GM04504 (cell line): ENCODE measurements at places on chromosomes 16 and 17.

DNA sequence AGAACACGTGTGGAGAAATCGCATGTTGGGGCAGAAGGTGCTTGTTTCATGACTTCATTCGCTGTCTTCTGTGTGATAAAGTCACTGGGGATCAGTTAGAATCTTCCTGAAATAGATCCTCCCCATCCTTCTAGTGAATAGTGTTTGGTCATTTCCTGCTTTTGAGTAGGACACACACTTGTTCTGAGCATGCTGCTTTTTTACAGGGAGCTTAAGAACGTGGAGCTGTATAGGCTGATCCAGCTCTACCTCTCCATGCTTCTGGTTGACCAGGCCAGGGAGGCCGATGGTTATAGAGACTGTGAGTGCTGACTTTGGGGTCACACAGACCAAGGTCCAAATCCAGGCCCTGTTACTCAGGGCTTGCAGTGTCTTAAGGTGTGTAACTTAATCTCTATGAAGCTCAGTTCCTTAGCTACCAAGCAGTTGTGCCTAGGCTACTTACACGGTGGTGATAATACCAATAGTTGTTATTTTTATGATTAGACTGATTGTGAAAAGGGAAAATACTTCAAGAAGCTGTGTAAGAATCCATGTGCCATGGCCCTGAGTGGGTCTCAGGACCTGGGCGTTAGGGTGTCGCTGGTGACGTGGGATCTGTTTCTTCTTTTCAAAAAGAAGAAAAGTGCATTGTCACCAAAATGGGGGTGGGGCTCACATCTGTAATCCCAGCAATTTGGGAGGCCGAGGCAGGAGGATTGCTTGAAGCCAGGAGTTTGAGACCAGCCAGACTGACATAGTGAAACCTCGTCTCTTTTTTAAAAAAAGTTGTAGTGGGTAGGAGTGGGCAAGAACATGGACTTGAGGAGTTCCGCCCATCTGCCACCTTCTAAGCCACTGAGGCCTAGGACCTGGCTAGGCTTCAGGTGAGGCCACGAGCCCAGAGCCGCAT lies 64.1 kb upstream of the LGALS9 start:
- no peak for DNase-seq

DNA sequence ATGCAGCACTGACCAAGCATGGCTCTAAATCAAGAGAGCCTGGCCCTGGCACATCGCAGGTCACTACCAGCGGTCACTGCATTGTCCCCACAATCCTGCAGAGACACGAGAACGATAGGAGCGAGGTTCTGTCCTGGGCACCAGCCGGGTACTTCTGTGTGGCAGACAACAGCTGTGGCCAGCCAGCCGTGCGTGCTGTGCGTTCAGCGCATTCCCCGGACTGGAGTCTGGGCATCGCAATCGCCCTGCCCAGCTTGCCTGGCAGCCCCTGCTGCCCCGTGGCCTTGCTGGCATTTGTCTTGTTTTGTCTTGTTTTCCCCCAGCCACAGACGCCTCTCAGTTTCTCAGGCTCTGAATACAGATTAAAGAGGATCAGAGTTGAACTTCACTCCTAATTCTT lies 33.9 kb downstream of the COTL1 start:
- no peak for DNase-seq

- DNase-seq, result peak; percentile 35
Measured at GRCh38 chr17:57699751-57700219, 45.3 kb downstream of the CCDC182 start.

DNA sequence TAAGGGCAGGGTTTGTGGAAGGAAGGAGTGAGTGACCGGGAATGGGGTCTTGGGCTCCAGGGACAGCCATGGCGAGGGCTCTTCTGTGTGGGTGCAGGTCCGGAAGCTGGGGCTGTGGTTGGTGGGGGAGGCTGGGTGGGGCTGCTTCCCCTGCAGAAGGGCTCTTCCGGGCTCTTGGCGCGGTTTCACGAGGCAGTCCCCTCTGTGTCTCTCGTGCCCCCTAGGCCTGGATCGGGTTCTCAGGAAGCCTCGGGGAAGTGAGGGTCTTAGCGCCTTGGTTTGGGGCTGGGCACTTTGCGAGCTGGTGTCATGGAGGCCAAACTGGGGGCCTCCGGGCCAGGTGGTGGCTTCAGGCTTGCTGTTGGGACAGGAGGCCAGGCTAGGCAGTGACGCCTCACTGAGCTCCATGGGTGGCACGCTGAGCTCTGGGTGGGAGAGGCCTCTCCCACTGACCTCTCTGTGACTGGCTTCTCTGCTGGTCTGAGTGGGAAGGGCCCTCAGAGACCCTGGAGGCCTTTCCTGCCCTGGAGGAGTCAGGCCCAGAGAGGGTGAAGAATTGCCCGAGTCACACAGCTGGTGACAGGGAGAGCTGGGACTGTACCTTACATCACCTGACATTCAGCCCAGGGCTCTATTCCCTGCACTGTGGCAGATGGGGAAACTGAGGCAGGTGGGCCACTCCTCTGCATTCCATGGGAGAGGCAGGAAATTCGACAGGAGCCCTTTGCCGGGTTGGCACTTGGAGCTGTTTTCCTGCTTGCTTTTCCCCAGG lies 8.2 kb downstream of the ADCY7 start:
- no peak for DNase-seq

- DNase-seq, result no peak
Measured at GRCh38 chr17:77801545-77802332, 156.8 kb upstream of the TNRC6C start.

GRCh38 chr16:88422733-88423447 lies 30.2 kb upstream of the ZFPM1 start:
- DNase-seq, result no peak

GRCh38 chr17:74151551-74152315 lies 51.7 kb upstream of the RPL38 start:
- DNase-seq, result no peak

GRCh38 chr17:6636105-6636504 lies 4.4 kb downstream of the KIAA0753 start:
- no peak for DNase-seq

DNA sequence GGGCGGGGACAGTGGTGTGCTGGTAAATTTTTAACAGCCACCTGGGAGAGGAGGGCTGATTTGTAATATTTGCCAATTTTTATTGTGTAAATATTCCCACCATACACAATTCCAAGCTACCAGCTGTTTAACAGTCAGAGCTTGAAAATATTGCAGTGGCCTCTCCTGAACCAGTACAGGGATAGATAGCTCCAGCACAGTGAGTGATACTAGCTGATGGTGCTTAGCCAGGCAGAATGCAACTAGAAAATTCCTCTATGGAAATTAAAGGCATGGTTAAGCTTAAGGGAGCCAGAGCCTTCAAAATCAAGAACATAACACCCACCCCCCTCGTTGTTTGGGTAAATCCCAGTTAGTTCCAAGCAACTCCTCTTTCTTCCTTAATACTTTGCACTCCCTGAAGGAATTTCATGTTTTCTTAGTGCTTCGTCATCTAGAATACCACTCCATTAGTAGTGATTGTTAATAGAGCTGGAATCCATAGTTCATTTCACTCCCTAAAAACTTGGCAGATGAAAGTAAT lies 96.6 kb downstream of the CYB561 start:
- no peak for DNase-seq

DNA sequence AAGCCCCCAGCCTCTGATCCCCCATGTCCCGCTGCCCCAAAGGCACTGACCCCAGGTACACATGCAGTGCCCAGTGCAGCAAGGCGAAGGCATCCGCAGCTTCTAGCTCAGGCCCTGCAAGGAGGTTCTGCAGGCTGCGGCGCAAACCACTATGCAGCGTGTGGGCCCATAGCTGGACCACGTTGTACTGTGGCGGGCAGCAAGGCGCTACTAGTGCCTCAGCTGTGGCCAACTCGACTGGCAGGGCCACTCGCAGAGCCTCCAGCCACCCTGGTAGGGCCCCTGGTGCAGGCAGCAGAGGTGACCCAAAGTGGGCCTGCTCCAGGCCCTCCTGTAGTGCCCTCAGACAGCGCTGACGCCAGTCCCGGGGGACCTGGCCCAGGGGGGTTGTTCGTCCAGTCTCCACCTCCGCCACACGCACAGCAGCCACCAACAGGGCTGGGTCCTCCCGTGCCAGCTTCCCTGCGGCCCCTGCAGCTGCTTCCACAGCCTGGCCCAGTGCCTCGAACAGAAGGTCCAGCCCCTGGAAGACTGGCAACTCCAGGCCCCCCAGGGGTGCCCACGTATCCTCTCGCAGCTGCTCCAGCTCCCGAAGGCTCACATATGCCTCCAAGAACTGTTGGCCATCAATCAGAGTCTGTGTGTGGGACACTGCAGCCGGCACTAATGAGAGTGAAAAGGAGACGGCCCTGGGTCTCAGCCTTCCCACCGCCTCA lies 2.6 kb downstream of the EXOC3L1 start:
- DNase-seq, result no peak

GRCh38 chr16:46882304-46882939 lies 1.7 kb upstream of the GPT2 start:
- DNase-seq, result no peak

GRCh38 chr16:66426112-66427035 lies 721 bp upstream of the BEAN1 start:
- DNase-seq, result no peak

DNA sequence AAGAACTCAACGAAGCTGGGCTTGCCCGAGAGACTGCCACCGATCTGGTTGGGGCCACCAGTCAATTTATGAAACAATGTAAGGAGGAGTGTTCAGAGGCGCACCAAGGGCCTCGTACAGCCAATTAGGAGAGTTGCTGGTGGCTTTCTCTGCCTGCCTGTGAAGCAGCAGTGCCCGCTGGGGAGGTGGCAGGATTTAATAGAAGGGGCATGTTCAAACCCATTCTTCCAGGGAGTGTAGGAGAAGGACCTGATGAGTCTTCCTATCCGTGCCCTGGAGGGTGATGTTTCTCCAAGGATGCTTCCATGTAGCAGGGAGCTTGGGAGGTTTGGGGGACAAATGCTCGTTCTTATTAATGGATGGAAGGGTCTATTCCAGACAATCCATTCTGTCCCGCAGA lies 178.4 kb downstream of the CCDC182 start:
- DNase-seq, result no peak

GRCh38 chr16:72014675-72015074 lies 6.1 kb downstream of the DHODH start:
- DNase-seq, result no peak

DNA sequence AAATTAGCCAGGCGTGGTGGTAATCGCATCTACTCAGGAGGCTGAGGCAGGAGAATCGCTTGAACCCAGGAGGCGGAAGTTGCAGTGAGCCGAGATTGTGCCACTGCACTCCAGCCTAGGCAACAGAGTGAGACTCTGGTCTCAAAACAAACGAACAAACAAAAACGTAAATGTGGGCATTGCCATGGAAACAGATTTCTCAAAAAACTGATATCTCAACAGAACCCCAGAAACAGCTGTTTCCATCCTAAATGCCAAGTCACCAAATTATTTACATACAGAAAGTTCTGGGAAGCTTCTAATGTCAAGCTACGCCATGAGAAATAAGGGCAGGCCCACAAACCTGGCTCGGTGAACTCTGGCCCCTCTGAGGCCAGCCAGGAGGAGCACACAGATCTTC lies 16.0 kb upstream of the ZNF689 start:
- no peak for DNase-seq

- DNase-seq, result peak; percentile 8
Measured at GRCh38 chr17:13266606-13267005, 248.8 kb upstream of the ELAC2 start.

DNA sequence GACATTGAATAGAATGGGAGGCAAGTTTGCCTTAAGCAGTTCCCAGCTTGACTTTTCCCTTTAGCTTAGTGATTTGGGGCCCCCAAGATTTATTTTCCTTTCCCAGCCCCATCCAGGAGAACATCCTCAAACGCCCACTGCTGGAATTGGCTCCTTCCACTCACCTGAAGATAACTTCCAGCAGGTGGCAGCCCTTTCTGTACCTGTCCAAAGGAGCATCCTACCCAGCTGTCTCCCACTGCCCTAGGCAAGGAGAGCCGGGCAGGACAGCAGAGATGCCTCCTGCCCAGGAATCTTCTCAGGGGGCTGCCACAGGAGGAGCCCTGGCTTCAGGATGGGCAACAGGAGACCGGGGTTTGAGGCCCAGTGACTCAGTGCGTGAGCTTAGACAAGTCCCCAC lies 6.4 kb downstream of the CACNG5 start:
- no peak for DNase-seq

DNA sequence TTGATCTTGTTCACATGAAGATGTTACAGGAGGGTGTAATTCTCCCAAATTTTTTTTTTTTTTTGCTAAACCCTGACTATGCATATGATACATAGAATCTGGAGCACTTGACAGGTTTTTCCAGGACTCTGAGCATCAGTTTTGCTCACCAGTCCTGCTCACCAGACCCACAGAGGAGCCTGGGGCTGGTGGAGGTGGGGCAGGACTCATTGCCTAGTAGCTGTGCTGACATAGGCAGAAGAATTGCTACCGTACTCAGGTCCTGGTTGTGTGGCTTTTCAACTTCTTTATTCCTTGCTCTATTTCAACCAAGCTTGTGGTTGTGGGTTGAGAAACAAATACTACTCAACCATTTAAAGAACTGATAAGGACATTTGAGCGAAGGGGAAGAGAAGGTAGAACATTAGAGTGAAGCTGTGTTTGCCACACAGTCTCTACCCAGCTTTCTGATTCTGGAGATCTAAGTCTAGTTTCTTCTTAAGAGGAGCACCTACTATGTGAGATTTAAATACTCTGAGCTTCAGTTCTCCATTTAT lies 212.4 kb downstream of the UTP18 start:
- no peak for DNase-seq

- no peak for DNase-seq
Measured at GRCh38 chr17:4636474-4637100, 4.9 kb downstream of the ALOX15 start.

DNA sequence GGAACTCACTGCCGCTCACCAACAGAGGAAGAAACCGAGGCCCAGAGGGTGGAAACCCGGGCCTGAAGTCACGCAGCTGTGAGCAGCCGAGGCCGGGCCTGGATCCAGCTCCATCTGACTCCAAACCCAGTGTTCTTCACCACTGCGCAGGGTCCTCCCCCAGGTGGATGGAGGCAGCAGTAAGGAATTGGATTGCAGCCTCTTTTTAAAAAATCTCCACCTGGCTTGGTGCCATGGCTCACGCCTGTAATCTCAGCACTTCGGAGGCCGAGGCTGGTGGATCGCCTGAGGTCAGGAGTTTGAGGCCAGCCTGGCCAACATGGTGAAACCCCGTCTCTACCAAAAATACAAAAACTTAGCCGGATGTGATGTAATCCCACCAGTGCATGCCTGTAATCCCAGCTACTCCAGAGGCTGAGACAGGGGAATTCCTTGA lies 177.2 kb downstream of the FOXL1 start:
- no peak for DNase-seq

DNA sequence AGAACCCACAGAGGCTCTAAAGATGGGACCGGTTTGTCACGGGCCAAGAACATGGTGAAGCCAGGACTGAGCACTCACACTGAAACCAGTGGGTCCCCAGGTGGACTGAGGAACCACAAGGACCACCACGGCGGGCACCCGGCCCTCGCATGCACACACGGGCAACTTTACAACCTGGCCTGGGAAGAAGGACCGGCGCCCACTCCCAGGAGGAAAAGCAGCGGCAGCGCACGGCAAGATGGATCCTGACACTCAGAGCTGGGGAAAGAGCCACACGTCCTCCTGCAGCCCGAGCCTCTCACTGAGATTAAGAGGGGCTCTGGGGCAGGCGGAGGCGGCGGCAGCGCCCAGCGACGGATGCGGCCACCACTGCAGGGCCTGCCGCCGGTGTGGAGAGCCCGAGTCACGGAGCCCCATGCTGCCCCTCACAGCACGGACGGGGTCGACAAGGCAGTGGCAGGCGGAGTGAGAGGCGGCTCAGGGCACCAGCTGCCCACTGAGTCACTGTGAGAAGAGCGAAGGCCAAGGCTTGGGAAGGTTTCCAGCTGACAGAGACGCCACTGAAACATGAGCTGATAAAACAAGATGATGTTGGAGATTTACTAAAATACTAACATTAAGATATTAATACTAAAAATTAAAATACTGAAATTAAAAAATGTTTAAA lies 118.3 kb downstream of the ANKRD11 start:
- no peak for DNase-seq
